ENCODE measurements at places on chromosomes 12 and 14.
A peak's percentile ranks its signal among the peaks of the same experiment; 100 is the strongest.

DNA sequence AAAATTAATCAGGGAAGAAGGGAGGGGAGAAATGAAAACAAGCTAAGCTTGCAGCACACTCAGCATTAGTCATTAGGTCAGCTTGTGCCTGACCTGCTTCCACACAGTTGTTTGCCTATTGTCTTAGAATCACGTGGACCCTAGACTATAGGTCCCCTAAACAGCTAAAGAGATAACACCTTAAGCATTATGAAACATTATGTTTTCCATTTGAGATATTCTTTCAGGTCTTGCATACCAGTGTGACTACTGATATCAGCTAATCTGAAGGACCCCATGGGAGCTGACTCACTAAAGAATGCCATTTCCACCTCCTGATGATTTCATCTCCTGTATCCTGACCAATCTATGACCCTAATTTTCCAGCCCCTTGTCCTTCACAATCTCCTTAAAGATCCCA, 154.1 kb upstream of the FUT8 start:
- no peak for DNase-seq

GRCh38 chr14:24694680-24695079, 60.7 kb upstream of the GZMB start:
- no peak for DNase-seq

- no peak for DNase-seq
These were observed 5.2 kb downstream of the LRRK2 start for GRCh38 chr12:40229690-40230651.

DNA sequence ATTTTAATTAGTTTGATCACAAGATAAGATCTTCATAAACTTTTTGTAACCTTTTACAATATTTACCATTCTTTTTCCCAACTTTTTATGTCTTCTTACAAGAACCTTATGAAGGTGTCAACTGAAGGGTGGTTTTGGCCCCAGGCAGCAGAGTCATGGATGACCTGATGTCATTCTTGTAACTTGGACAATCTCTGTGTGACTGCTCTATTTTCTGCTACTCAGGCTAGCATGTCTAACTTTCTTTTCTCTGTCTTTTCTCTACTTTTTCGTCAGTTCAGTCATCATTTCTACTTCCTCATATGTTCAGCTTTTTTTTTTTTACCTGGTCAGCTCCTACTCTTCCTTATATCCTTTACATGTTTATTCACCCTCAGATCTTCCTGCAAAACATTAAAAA, 150.7 kb upstream of the PTPRQ start:
- DNase-seq, result no peak

DNA sequence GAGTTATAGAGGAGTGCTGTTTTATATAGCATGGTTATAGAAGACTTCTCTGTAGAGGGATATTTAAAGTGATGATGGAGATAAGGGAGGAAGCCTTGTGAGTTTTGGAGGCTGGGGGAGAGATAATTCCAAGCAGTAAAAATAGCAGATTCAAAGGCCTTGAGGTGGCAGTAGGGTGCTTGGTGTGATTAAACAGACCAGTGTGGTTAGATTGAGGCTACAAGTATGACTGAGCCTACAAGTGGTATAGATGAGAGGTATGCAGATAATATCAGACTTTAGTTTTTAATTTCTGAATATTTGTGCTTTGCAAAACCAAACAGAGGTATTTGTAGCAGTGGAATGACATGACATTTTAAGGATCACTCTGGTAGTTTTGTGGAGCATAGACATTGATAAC, 20.3 kb downstream of the FANCM start:
- no peak for DNase-seq

DNA sequence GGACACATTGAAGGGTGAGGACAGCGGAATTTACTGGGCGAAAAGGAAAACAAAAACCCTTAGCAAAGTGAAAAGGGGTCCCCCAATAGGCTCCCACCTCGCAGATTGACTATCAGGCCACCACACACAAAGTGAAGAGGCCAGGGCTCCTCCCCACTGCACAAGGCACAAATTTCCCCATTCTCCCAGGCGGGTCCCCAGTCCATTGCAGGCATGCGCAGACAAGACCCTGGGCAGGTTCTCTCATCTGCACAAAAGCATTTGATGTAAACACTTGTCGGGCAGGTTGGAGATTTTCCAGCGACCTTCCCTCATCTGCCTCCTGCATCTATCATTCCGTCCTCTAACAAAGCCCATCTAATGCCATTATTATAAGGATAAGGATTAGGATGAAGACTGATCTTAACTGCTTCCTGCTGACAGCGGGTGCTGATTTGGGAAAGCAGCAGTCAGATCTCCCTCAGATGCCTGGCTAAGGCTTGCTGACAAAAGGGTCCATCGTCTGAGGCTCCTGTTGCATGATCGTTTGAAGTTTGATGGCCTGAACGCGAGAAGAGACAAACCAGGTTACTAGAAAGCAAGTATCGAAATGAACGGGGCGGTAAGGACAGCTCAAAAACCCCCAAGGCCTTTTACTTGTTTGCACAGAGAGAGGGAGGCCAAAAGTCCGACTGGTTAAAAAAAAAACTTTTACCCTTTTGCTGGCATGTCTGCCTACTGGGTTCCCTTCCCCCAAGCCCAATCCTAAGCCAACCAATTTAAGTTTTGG, 14.4 kb downstream of the ASCL4 start:
- DNase-seq, result no peak

GRCh38 chr14:72518809-72519377, 375.0 kb downstream of the DPF3 start:
- no peak for DNase-seq

DNA sequence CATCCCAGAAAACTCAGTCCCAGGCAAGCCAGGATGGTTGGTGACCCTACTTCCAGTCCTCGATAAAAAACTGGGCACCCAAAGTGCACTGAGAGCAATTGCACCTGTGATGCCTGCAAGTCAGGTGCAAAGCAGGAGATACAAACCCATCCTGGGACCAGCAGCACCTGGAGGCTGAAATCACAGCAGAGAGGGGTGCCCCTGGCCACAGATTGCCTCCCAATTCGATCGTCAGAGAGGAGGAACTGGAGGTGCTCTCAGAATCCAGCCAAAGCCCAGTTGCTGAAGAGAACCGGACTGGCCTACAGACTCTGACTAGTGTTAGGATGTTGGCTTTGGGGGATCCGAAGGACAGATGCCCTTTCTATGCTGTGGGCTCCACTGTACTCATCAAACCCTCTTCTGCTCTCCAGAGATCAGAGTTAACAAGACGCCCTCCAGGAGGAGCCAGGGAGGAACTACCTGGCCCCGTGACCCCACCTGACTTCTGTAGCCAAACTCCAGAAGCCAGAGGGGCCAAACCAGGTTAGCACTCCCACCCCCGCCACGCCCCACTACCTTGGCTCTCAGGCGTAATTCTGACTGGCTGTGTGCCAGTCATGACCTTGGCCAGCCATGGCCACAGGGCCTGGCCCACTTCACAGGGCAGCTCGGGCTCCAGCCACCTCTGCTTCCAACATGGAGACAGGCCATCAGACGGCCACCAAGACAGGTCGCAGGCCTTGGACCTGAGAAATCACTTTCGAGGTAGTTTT, 284.5 kb upstream of the RTL1 start:
- DNase-seq, result no peak

DNA sequence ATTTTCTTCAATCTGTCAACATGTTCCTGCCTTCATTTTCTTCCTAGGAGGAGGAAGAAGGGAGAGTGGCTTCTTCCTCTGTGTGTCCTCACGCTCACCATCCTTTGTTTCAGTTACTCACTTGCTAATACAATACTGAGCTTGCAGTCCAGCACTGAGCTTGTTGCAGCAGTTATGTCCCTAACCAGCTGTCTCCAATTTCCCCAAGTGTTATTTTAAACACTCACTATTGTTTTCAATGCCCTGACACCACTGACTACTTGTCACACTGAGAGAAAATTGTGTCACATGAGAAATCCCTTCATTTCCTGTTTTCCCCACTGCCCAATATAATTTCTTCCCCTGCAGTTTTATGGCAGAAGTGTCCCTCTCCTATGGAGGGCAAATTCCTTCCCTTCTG, 53.4 kb downstream of the HSD17B6 start:
- no peak for DNase-seq

GRCh38 chr12:111412830-111413441, 7.2 kb downstream of the SH2B3 start:
- DNase-seq, result no peak

- no peak for DNase-seq
These were observed 1019.2 kb downstream of the BCL11B start for GRCh38 chr14:98252820-98253219.

GRCh38 chr12:15709551-15709950, 79.6 kb downstream of the EPS8 start:
- no peak for DNase-seq

- DNase-seq, result no peak
These were observed 29.7 kb downstream of the ZNF410 start for GRCh38 chr14:73916324-73916723.

DNA sequence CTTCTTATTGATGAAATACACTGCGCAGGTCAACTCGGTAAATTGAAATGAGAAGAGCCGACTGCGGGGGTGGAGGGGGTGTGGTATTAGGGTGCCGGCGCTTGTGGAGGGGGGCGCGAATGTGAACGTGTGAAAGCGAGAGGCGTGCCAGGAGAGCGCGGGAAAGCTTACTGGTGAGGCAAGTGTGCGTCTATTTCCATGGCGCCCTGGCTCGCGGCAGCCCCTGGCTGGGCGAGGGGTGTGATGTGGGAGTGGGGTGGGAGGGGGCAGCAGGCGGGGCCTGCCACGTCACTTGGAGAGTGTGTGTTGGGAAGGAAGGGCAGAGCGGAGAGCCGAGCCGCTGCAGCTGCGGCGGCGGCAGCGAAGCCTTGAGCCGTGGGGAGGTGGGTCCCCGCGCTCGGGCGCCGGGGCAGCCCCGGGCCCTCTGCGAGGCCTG, 88.8 kb downstream of the GALNT8 start:
- DNase-seq, result no peak

DNA sequence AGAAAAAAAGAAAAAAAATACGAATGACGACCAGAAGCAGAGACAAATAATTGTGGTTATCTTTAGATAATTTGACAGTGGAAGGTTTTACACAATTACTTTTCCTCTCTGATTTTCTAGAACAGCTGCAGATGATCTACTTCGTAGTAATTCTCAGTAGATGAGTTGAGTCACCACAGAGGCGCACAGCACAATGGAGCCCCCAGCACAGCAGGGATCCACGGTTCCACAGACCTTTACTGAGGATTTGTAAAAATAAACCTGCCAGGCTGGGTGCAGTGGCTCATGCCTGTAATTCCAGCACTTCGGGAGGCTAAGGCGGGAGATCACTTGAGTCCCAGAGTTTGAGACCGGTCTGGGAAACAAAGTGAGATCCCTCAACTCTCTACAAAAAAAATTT, 29.3 kb downstream of the AMN start:
- DNase-seq, result no peak

GRCh38 chr12:6118891-6119568, 5.4 kb downstream of the VWF start:
- DNase-seq, result no peak

- no peak for DNase-seq
These were observed 25.7 kb downstream of the MOK start for GRCh38 chr14:102279282-102279681.

- no peak for DNase-seq
These were observed 23.4 kb downstream of the SYNDIG1L start for GRCh38 chr14:74402401-74403251.

GRCh38 chr14:67729072-67729885, 27.6 kb downstream of the RDH12 start:
- DNase-seq, result no peak

DNA sequence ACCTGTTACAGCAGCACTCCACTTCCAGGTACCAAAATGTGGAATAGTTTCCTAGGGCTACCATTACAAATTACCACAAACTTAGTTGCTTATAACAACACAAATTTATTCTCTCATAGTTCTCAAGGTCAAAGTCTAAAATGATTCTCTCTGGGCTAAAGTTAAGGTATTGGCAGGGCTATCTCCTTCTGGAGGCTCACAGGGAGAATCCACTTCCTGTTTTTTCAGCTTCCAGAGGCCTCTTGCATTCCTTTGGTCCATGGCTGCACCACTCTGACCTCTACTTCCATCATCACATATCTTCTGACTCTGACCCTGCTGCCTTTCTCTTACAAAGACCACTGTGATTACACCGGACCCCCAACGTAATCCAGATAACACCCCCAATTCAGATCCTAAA, 2.9 kb upstream of the GARIN6 start:
- no peak for DNase-seq

- peak; percentile 93 for DNase-seq
These were observed 79.4 kb upstream of the GPR68 start for GRCh38 chr14:91323671-91324605.

GRCh38 chr14:96090441-96091148, 51.4 kb downstream of the C14orf132 start:
- no peak for DNase-seq

GRCh38 chr12:122865268-122866231, 30.3 kb downstream of the HIP1R start:
- DNase-seq, result no peak

DNA sequence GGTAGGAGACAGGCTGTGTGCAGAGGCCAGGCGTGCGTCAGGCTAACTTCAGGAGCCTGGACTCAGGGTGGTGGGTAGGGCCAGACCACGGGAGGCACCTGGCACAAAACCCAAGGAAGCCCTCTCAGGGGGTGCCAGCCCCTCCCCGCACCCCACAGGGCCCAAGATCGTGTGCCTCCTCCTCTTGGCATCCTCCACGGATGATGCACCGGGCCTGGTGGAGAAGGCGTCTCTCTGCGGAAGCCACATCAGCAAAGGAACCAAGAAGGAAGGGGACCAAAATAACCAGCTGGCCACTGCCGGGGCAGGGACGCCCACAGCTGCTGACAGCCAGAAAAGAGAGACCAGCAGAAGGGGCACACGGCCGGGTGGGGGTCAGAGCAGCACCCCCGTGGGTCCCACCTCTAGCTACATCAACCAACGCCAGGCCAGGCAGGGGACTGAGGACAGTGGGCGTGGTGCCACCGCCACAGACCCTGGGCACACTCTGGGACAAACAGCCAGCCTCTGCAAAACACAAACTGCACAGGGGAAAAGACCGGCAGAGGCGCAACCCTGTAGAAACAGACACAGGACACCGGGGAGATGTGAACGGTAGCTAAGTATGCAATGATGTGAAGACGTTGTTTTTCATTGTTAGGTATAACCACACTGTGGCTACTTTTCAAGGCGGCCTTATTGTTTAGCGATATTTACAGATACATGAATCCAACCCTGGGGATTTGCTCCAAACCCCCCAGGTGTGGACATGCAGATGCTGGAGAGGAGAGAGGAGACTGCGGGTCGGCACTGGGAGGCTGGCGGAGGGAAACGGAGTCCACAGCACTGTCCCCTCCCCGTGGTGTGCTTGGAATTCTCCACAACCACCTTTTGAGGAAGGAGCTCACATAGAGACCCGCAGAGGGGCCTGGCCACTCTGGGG, 26.1 kb upstream of the C14orf180 start:
- DNase-seq, result no peak
